NCI-H524 treated with DMSO at 0.1 percent for 48 hours (cell line): ENCODE measurements at places on chromosomes 6 and 20.

DNA sequence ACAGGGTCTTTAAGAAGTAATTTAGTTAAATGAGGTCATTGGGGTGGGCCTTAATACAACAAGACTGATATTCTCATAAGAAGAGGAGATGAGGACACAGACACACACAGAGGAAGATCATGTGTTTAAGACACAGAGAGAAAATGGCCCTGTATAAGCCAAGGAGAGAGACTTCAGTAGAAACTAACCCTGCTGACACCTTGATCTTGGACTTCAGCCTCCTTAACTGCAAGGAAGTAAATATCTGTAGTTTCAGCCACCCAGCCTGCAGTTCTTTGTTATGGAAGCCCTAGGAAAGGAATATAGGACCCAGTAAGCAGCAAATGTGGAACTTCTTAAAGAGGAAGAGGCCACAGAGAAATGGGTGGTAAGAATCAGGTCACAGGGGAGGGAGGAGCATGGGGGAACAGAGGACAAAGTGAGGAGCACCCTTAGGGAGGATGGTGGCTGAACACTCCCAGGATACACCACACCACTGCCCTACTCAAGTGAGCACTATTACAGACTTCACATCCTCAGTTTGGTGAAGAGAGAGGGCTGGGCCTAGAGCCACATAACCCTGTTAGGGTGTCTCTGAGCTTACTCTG, 762 bp downstream of the SIRPB1 start:
- DNase-seq: no peak

GRCh38 chr6:144339859-144340452, 54.8 kb downstream of the UTRN start:
- no peak for DNase-seq

DNA sequence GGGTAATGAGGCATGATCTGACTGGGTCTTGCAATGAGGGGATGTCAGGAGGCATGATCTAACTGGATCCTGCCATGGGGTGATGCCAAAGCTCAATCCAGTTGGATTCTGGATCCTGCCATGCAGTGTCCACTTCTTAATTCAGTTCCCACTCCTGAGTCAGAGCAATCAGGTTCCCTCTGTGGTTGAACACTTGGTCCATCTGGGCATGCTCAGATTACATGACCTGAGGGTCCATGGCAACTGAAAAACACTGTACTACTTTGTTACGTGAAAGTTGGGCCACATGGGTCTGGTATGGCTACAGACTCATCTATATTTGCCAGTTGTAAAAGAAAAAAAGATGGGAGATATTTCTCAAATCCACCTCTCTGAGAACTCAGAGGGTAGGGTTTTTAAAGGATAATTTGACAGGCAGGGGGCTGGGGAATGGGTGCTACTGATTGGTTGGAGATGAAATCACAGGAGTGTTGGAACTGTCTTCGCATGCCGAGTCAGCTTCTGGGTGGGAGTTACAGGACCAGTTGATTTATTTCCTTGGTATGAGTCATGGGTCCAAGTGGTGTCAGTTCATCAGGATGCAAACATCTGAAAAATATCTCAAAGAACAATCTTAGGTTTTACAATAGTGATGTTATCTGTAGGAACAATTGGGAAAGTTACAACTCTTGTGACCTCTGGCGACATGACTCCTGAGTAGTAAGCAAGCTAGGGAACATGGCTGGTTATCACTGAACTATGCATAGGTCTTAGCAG, 21.6 kb downstream of the C6orf163 start:
- no peak for DNase-seq

GRCh38 chr20:8002056-8002455, 17.5 kb downstream of the TMX4 start:
- DNase-seq: no peak

DNA sequence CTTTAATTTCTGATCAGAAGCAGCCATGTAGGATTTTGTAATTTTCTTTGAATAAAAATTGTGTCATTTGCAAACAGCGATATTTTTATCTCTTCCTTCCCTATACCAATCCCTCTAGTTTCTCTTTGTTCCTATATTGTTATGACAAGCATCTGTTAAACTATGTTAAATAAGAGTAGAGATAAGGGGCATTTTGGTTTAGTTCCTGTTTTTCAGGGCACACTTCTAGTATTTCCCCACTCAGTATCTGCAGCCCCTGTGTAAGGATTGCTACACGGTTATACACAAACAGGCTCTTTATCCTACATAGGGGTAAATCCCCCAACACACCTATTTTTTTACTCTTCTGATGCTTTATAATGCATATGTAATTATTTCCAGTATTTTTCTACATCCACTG, 42.1 kb downstream of the TRERF1 start:
- no peak for DNase-seq

DNA sequence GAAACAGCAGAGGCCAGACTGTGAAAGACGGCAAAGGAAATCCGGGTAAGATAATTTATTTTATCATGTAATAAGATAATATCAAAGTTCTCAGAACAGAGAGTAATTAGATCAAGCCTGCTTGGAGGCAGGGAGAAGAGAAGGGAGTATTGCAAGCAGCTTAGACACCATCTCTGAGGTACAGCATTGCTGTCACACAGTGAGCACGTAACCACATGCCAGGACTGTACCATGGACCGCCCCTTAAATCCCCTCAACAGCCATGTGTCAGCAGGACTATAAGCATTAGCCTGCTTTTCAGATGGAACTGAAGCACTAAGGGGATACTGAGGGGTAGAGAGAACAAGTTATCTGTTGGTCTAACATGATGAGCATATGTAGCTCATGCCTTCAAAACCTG, 141.5 kb downstream of the C6orf118 start:
- no peak for DNase-seq

- no peak for DNase-seq
Observed at GRCh38 chr6:160790028-160790792, 88.2 kb downstream of the PLG start.

- DNase-seq: no peak
Observed at GRCh38 chr6:49813248-49813647, 26.2 kb upstream of the PGK2 start.

GRCh38 chr6:110596354-110596753, 119.9 kb upstream of the SLC22A16 start:
- DNase-seq: no peak

DNA sequence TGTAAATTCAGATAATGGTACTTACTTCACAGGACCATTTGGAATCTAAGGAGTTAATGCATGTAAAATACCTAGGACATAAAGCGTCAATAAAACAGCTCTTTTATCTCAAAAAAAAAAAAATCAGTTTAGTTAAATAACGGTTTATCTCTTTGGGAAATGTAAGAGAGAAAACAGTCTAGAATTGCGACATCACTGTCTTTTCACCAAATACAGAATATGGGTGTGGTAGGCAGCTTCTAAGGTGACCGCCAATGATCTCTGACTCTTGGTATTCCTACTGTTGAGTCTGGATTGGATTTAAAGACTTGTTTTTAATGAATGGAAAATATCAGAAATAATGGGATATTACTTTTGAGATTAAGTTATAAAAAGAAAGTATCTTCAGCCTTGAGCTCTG, 111.5 kb downstream of the EYS start:
- DNase-seq: no peak

DNA sequence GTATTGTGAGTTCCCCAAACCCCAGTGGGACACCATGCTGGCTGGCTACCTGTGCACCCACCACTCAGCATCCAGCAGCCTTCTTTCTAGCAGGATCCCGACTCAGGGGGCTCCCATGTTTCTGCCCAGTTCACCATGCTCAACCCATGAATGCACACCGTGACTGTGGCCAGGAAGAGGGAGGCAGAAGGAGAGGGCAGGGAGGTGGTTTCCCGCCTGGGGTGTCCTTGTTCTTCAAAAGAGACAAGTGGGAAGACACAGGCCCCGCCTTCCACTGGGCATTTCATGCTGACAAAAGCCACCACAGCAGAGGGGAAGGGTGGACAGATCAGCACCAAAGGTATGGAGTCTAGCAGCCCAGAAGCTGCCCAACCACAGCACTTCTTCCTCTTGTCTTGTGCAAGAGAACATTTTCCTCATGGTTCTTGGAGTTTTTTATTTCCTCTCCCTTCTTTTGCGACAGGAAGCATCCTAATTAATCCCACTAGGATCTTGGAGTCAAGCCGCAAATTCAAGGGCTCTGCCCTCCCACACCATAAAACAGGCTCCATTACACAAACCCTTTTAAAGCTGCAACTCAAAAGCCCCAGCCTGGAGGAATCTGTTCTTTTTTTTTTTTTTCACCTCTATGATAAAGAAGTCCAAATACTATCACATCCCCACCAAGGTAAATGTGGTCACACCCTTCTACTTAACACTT, 13.5 kb upstream of the ANKRD60 start:
- no peak for DNase-seq

- no peak for DNase-seq
Observed at GRCh38 chr6:501891-502601, 110.5 kb downstream of the IRF4 start.

DNA sequence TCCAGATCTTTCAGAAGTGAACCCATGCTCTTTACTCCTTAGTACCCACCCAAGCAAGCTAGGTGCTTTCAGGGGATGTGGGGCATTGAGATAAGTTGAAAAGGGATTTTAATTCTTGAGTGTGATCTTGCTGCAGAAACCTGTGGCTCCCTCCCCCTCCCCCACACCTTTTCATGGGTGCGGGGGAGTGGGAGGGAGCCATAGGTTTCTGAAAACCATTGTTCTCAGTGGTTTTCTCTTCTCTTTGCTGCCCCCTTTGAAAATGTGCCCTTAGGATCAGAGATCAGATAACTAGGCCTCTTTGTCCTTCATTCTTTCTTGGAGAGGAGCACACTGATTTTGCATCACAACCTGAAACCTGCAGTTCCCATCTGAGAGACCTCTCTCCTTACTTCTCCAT, 2.4 kb downstream of the PCSK2 start:
- no peak for DNase-seq
